ENCODE measurements at places on chromosomes 4 and X.

GRCh38 chr4:1910643-1911042, 39.5 kb downstream of the NSD2 start:
- DNase-seq: no peak

DNA sequence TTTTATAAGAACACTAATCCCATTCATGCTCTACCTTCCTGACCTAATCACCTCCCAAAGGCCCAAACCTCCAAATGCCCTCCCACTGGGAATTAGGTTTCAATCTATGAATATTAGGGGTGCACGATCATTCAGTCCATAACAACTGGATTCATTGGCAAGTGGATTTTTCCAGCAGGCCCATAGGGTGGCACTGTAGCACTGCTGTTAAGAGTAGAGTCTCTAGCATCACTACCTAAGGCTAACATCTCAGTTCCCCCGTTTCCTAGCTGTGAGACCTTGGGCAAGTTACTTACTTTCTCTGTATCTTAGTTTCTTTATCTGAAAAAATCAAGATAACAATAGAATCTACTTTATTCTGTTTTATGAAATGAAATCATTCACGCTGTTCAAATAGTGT, 315.8 kb downstream of the STIM2 start:
- no peak for DNase-seq

DNA sequence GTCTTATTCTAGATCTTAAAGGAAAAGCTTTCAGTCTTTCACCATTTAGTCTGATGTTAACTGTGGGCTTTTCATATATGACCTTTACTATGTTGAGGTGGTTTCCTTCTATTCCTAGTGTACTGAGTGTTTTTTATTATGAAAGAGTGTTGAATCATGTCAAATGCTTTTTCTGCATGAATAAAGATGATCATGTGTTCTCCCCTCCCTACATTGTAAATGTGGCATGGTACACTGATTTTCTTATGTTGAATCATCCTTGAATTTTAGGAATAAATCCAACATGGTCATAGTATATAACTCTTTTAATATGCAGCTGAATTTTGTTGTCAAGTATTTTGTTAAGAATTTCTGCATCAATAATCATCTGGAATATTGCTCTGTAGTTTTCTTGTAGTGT, 4.3 kb downstream of the CLGN start:
- DNase-seq: no peak

DNA sequence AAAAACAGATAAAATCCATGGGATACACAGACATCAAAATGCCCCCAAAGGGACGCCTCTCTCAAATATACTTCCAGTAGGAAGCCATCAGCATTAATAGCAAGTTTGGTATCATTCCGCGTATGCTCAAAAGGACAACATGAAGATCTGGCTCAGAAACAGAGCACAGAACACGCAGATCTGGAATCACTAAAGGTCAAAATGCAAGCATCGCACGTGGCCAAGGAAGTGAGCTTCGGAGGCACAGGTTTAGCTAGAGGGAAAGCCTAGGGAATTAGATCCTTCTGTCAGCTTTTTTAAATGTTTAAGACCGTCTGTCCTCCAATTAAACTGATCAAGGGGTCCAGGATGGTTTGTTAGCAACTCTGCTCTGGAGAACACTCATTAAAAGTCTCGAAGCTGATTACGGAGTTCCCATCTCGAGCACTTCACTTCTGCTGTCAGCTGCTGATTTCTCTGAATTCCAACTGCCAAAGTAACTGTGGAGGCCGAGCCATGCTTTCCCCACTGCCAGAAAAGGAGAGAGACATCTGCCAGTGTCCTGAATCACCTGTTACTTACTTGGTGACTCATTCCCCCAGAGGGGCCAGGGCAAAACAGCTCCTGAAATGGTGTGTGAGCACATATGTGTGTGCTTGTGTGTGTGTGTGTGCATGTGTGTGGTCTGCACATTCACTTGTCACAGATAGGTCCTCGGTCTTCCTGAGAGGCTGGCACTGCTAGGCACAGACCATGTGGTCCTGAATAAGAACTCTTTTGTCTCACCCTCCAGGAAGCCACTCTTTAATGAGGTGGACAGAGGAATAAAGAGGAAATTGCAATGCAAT, 177.7 kb upstream of the PPARGC1A start:
- DNase-seq: no peak

GRCh38 chr4:66926687-66927086, 618.6 kb downstream of the CENPC start:
- no peak for DNase-seq

DNA sequence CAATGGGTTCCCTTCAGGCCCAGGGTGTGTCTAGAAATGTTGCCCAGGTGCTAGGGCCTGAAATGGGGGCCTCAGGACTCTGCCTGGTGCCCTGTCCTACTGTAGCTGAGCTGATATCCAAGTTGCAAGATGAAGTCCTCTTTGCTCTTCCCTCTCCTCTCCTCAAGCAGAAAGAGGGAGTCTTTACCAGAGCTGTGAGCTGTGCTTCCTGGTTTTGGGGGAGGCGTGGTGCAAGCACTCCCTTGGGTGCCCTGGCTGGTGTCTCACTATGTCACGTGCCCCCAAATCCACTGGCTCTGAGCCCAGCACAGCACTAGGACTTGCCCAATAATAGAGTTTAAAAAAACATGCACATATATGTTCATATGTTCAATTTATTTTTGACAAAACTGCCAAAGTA, 29.3 kb upstream of the CT47A1 start:
- no peak for DNase-seq

DNA sequence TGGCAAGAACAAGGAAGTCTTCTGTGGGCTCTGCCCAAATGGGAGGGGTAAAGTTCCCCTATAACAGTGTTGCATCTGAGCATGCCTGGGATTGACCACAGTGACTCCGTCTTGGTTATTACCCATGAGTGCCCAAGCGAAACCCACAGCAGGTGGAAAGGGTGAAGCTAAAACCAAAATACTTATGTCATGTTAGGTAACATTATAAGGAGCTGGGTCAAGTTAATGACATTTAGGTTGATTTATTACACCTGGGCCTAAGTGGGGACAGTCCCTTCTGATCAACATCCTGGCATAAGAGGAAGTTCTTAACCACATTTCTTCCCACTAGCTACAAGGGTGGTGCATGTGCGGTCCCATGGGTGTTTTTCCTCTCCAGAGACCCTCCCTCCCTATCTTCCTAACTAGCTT, 1.3 kb upstream of the ZNF732 start:
- DNase-seq: no peak

GRCh38 chrX:137646472-137646871, 80.5 kb downstream of the ZIC3 start:
- DNase-seq: no peak

DNA sequence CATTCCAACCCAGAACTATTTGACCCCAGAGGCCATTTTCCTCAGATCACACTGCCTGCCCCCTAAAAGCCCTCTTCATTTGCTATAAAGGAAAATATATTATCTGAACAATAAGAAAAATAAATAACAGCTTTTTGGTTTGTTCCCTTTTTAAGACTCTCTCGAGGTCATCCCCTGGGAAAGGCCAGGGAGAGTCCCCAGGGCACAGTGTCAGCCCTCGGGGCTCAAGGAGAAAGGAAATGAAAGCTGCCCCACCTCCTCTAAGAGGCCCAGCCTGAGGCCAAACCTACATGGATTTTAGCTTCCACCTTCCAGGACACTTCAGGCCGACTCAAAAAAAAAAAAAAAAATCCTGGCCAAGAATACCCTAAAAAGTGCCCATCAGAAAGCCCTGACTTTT, 97.6 kb downstream of the SH3KBP1 start:
- DNase-seq: no peak

GRCh38 chr4:26197018-26197779, 123.6 kb upstream of the RBPJ start:
- DNase-seq: peak; percentile 20

DNA sequence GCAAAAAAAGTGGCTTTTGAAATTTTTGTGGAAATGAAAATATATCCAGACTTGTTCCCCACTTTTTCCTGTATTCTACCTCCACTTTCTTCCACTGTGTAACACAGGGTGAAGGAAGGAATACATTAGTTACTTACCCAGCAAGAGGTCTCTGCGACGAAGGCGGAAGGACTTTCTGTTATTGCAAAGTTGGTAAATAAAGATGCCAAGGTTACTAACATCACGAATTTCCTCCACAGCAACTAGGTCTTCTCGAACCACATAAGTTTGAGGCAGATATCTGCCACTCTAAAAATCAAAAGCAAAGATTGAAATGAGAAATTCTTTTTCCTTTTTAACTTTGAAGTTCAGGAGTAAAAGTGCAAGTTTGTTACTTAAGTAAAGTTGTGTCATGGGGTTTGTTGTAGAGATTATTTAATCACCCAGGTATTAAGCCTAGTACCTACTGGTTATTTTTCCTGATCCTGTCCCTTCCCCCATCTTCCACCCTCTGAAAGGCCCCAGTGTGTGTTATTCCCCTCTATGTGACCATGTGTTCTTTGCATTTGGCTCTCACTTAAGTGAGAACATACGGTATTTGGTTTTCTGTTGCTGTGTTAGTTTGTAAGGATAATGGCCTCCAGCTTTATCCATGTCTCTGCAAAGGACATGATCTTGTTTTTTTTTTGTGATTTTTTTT, 5.8 kb downstream of the ITM2A start:
- DNase-seq: no peak

Measured in activated naive CD8-positive, alpha-beta T cell treated with anti-CD3 and anti-CD28 coated beads, Interleukin-2, amount 50 U/mL, for 16 hours (primary cell).